ENCODE measurements at places on chromosomes 7 and 10.

DNA sequence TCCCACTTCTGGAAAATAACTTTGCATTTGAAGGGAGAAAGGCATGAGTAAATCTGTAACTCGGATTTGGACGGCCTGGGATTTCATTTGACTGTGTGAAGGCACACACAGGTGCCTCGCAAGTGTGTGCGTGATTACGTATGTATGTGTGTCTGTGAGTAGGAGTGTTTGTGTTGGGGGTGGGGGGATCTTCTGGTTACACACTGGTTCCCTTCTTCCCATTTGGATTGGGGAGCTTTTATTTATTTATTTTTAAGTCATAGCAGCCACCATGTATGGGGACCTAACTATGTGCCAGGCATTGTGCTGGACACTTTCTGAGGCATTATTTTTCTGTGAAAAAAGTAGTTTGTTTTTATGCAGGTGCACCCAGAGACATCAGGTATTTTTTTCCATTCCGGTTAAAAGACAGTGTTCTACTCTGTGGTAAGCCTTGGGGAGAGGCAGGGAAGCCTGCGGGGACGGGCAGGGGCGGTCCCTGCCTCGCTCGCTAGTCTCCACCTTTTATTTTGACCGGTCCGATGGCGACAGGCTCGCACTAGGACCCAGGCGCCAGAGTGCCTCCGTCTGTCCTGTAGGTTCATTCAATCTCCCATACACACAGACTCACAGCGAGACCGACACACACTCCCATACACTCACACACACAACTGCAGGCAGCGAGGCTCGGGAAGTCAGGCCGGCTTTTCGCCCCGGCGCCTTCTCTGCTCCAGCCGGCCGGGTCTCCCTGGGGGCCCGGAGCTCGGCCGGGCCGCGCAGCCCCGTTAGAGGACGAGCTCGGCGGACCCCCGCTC is at the start of gene MXI1:
Gene MXI1 (plus strand): TSS at position 595 of the 794 bp plus-strand sequence. CDS start 204 bp downstream, outside the sequence.
- DNase-seq: peak; percentile 76

DNA sequence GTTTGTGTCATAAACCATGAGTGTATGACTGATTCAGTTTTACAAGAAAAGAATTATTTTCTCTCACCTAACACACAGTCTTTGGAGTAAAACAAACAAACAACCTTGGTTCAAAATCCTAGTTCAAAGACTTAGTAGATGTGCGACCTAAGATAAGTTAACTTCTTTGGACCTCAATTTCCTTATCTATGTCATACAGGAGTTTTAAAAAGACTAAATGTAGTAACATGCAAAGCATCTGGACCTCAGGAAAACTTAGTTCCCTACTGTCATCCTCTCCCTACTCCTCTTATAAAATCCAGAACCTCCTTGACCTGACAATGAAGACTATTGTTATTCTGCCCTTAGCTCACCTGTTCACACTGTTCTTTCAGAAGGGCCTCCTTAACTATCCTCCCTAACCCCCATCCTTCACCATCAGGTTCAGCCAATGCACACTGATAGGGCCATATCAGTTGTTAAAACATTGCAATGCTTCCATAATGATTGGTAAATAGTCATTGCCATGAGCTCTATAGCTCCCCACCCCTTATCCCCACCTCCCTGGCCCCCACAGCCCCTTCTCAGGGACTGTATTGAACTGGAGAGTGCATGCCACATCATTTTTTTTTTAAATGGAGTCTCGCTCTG is 28.8 kb upstream of the CCNJ start:
- DNase-seq: no peak

DNA sequence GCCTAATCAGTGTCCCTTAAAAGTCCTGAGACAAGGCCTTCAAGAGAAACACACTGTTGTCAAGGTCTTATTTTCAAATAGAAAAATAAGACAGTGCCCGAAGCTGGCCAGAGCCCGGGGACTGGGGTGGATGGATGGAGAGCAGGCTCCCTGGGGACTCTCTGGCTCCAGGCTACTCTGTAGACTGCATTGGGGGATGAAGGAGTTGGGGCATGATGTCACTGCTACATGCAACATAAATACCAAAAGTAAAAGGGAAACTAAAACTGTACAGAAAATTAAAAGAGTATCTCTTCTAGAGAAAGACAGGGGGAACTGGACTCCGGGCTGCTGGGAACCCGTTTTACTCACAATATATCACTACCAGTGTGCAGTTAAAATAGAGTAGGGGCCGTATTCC is 629.8 kb downstream of the KCNMA1 start:
- no peak for DNase-seq

DNA sequence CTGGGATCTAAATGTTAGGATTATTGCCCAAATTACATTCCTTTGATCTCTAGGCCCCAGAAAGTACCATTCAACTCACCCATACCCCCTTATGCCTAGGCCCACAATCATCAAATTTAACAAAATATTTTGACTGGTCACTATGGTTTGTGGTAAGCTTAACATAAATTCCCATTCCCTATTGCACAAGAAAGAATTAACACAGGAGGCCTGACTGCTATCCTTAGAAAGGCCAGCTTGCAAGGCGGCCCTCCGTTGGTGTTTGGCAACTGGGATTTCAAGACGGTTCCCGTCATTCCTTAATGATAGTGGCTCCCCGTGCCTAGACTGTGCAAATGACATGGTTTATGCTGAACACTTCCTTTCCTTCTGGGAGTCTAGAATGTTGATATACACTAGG is 29.6 kb downstream of the ARHGAP21 start:
- DNase-seq: no peak

DNA sequence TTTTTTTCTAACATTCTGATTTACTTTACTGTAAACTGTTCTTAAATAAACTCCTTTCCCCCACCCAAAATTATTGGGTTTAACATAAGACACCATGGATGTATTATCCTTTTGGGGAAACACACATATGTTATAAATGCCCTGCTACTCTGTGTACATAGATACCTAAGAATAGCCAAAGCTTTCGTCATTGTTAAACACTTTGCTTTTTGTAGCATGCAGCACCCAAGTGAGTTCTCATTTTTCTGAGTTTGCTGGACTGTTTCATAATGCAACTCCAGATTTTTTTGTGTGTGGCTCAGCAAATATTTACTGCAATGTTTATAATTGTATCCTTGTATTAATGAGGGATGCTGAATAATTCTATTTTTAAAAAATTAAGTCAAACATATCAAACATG is 86.9 kb downstream of the VTI1A start:
- DNase-seq: no peak

DNA sequence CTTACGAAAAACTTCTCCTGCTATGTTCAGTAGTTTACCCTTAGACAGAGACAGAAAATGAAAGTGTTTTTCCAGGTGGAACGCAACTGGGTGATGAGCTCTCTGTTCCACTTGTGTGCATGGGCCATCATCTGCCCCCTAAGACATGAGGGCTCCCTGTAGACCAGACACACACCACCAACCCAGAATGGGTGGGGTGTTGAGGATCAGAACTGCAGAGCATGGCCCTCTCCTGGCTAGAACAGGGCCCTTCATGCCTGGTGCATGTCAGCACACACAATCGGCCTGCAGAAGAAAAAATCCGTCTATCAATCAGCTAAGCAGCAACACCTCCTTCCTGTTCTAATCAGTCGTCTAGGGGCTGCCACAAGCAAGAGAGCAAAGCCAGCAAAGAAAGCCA is 186.2 kb upstream of the INHBA start:
- no peak for DNase-seq

- no peak for DNase-seq
Measured at GRCh38 chr7:116998567-116999175, 45.4 kb downstream of the ST7 start.

Measured in activated effector memory CD4-positive, alpha-beta T cell treated with anti-CD3 and anti-CD28 coated beads, Interleukin-2, amount 50 U/mL, for 16 hours (primary cell).